ENCODE measurements at places on chromosomes 1 and 21.
A peak's percentile ranks its signal among the peaks of the same experiment; 100 is the strongest.

DNA sequence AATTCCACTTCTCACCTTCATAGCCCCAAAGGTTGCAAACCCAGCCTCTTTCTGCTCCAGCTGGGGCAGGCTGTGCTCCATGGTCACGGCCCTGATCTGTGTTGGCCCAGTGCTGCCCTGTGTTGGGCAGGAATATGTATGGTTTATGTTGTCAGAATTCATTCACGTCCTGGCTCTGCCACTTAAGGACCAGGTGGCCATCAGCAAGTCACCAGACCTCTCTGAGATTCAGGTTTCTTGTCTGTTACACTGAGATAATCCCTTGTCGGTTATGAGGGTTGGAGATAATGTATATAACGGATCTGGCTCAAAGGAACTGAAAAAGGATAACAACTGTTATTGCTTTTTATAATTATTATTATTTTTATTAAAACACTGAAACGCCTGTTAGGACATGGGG is 39.1 kb upstream of the SELENON start:
- no peak for ATAC-seq

DNA sequence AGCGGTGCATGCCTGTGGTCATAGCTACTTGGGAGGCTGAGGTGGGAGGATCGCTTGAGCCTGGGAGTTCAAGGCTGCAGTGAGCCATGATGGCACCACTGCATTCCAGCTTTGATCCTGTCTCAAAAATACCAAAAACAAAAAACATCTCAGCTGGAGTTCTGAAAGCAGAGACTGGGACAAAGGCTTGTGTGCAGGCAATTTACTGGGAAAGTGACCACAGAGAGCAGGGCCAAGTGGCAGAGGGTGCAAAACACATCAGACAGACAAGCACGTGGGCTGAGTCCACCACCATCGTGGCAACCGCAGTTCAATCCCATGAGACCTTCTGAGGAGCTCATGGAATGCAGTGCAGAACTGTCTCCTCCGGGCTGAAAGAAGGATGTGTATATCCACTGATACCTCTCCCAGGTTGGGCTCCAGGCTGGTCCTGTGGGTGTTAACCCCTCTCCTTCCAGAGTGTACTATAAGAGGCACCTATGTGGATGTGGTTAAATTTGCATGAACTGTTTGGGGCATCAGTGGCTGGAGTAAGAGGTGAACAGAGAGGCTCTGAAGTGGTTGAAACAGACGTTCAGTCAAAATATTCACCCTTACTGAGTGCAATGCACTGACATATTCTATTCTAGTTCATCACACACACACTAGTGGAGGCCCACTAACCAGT is 10.8 kb downstream of the PIGP start:
- no peak for ATAC-seq

DNA sequence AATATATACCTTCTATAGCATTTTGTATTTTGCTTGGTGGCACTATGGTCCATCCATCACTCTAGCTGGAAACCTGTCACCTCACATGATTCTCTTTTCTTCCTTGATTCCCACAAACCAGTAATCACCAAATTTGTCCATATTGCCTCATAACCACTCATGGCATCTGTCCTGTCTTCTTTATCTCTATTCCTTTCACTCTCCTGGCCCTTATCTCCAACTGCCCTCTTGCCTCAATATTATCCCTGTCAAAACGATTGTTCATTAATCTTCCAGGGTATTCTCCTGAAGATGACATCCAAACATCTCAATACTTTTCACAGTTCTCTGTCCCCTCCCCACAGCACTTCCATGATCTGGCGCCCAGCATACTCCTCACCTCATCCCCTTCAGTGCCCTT is 46.1 kb downstream of the WDR64 start:
- no peak for ATAC-seq

DNA sequence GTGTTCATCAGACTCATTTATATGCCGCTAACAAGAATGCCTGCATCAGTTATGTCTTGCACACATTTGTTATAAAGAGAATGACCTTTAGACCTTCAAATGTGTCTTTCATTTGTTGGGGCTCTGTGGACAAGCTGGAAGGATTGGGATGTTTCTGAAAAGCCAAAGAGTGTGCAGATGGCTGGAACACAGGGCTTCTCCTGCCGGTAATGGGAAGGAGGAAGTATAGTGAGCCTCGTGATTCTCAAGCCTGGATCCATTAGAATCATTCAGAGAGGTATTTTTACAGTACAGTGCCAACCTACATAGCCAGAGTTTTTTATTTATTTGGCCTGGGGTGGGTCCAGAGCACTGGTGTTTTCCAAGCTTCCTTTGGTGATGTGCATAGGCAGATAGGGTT is 40.6 kb upstream of the ATP1A1 start:
- no peak for ATAC-seq

- ATAC-seq, result peak; percentile 83
Observed at GRCh38 chr1:56376188-56376984, 203.0 kb downstream of the PLPP3 start.

DNA sequence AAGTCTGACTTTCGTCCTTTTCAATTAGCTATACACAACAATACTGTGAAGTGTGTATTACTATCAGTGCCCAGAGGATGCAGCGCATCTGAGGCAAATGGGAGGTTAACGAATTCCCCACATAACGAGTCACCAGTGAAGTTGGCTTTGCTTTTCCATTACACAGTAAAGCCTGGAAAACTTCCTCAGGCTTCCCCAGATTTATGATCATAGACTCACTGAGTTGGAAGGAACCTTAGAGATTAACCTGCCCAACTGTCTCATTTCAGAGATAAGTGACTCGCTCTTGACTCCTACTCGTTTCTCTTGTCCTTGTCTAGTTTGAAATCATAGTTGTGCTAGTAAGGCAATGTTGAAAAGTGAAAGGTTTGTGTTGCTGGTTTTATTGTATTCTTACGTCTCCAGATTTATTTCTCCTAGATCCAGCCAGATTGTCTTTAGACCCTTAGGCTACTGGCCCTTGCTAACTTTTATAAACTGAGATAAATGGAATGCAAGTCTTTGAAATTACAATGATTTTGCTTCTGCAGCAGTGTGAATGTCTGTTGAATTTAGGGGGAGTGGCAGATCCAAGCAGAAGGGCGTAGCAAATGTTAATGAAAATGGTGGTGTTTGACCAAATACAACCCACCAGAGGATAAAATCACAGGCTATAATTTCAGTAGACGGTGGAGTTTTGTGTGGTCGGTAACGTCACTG is 17.3 kb downstream of the S1PR1 start:
- ATAC-seq, result no peak

DNA sequence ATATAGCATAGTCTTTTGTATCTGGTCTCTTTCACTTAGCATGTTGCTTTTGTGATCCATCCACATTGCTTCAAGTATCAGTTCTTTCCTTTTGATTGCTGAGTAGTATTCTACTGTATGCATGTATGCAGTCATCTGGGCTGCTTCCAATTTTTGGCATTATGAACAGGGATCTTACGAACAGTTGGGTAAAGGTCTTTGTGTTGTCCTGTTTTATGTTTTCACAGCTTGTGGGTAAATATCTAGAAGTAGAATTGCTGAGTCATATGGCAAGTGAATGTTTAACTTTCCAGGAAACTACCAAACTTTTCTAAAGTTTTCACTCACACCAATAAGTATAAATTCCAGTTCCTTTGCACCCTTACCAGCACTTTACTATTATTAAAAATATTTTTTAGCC is 60.9 kb downstream of the LHX4 start:
- no peak for ATAC-seq

DNA sequence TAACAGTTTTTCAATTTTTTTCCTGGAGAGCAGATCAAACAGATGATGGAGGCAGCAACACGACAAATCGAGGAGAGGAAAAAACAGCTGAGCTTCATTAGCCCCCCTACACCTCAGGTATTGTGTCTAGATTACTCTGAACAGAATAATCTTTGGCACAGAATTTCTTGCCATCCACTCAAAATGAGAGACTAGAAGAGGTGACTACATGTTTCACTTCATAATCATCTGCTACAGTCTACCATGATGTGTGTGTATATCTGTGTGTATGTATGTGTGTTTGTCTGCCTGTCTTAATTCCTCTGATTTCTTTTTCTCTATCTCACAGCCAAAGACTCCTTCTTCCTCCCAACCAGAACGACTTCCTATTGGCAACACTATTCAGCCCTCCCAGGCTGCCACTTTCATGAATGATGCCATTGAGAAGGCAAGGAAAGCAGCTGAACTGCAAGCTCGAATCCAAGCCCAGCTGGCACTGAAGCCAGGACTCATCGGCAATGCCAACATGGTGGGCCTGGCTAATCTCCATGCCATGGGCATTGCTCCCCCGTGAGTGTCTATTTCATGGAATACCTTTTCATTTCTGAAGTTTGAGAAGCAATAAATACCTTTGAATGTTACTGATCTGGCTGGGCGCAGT is 11.4 kb downstream of the PRPF3 start:
- ATAC-seq, result no peak

DNA sequence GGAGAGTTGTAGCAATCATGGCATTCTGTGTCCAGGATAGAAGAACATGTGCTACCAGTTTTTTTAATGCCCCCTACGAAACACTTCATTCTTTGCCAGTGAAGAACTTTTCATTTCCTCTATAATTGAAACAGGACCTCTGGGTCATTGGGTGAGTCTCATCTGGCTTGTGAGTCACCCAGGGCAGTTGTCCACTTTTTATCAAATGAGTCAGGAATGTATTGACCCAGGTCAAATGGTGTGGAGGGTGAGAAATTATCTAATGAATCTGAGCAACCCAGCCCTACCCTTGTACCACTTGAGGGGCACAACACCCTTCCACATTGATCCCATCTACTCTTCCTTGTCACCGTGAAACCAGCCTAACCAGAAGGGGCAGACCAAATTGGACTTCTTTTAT is 417.3 kb upstream of the PROX1 start:
- no peak for ATAC-seq

- ATAC-seq, result no peak
Observed at GRCh38 chr1:204314893-204315658, 44.7 kb downstream of the PLEKHA6 start.

GRCh38 chr1:10900691-10901090 is 104.2 kb upstream of the CASZ1 start:
- ATAC-seq, result no peak

- ATAC-seq, result no peak
Observed at GRCh38 chr1:231020816-231021215, 19.2 kb downstream of the FAM89A start.

- no peak for ATAC-seq
Observed at GRCh38 chr1:10891091-10891490, 94.6 kb upstream of the CASZ1 start.

DNA sequence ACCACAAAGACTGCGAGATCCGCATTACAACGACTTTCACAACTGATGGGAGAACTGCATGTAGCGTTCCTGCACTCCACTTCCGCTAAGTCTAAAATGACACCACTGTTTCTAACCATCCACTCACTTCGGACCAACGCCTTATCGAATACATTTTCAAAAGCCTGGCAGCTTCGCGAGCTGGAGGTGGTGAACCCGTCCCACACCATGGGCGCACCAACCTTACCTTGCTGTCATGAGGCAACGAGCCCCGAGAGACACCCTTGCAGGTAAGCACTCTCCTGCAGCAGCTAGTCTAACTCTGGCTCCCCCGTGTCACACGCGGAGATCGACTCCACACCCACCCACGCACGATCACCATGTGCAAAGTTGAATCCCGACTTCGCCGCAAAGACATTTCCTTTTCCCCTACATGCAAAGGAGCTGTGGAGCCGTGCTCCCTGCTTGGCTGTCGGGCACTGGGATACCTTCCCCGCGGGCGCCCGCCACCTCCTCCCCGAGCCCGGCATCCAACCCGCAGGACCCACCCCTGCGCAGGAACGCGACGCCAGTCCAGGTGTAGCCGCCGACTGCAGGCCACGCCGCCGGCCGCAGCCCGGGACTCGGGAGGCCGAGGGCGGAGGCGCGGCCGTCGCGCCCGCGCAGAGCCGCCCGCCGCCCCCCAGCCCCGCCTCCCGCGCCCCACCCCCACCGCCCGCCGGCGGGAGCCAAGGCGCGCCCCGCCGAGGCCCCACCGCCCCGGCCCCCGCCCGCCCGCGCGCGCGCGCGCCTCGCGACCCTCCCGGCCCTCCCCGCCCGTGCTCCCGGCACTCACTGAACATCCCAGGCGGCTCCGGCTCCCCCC is 629 bp downstream of the TAF5L start:
- ATAC-seq, result peak; percentile 61

GRCh38 chr1:235702412-235702811 is 52.8 kb upstream of the GNG4 start:
- no peak for ATAC-seq

DNA sequence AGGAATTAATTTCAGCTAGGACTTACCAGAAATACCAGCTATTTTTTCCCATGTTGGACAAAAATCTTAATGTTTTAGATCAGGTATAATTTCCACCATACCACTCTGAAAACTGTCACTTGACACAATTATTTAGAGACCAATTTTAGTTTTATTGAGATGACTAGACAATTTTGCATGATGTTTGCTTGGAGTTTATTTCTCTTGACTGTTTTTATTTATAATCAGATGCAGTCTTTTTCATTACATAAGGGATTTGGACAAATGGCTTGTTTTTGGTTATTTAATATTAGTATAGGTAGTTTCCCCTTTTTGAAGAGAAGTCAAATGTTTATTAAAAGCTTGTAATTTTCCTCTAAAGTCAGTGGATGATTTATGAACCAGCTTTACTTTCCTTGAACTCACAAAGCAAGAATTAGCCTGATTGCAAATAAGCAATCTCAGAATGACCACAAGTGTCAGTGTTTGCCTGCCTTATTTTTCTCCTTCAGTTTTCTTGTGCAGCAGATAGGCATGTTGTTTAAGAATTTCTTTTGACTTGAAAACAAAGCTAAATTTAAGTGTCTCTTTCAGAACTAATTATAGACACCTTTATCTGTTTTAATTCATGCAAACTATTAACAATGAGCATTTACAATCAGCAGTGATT is 3.8 kb upstream of the B3GALT2 start:
- no peak for ATAC-seq

DNA sequence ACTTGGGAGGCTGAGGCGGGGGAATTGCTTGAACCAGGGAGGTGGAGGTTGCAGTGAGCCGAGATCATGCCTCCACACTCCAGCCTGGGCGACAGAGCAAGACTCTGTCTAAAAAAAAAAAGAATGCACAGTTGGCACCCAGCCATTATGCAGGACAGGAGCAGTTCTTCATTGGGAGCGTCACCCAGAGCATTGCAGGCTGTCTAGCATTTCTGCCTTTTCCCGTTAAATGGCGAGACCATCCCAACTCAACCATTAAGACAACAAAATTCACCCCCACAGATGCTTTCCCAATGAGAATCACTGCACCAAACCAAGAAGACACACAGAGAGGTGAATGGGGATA is 105.8 kb downstream of the EDEM3 start:
- ATAC-seq, result no peak

DNA sequence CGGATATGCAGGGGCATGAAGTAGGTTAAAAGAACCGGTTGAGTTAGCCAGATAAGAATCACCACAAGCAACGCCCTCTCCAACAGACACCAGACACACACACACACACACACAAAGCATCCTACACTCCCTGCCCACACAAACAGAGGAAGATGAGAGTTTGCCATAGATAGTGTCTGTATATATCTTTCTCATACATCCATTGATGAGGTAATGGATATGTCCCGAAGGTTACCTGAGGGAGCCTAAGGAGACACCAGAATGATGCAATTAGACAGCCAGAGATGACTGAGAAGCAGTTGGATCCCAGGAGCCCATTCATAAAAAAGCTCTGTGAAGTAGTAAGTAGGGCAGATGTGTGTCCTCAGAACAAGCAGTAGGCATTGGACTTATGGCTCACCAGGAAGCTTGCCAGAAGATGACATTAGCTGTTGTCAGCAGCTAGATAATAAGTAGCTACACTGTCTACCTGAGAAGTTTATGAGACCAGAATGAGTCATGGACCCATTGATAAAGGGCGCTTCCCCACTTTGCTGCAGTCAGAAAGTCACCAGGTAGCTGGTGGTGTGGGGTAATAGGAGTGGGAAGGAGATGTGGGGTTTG is 247.0 kb downstream of the KCNT2 start:
- no peak for ATAC-seq

GRCh38 chr1:152777510-152778137 is 2.7 kb downstream of the LCE1F start:
- no peak for ATAC-seq
